ENCODE measurements at places on chromosomes 5 and 9.

DNA sequence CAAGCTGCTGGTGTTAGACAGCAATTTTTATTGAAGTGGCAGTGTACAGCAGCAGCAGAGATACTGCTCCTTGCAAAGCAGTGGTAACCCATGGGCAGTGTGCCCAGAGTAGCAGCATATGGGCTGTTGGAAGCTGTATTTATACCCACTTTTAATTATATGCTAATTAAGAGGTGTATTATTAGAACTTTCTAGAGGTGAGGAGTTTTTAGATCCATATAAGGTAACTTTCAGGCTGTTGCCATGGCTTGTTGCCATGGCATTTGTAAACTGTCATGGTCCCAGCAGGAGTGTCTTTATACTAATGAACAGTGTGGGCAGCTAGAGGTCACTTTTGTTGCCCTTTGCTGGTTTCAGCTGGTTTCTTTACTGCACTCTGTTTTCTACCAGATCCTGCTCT, 3.7 kb upstream of the PJA2 start:
- peak; percentile 8 for DNase-seq

- DNase-seq = no peak
Observed at GRCh38 chr5:81230416-81230815, 2.7 kb upstream of the CKMT2 start.

DNA sequence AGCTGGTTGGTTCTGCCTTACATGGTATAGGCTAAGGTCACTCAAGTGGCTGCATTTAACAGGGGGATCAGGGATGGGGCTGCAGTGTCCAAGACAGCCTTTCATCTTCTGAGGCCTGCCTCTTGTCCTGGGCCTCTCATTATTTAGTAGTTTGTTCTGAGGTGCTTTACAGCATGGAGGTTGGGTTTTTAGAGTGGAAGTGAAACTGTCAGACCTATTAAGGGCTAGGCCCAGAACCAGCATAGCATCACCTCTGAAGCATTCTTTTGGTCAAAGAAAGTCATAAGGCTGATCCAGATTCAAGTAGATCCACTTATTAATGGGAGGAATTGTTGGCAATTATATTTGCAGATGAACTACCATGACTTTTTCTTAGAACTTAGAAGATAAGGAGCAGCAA, 146.0 kb upstream of the NMUR2 start:
- DNase-seq = no peak

GRCh38 chr5:73272351-73272750, 99.4 kb downstream of the TMEM174 start:
- no peak for DNase-seq

GRCh38 chr5:103741984-103742383, 179.4 kb upstream of the NUDT12 start:
- no peak for DNase-seq

DNA sequence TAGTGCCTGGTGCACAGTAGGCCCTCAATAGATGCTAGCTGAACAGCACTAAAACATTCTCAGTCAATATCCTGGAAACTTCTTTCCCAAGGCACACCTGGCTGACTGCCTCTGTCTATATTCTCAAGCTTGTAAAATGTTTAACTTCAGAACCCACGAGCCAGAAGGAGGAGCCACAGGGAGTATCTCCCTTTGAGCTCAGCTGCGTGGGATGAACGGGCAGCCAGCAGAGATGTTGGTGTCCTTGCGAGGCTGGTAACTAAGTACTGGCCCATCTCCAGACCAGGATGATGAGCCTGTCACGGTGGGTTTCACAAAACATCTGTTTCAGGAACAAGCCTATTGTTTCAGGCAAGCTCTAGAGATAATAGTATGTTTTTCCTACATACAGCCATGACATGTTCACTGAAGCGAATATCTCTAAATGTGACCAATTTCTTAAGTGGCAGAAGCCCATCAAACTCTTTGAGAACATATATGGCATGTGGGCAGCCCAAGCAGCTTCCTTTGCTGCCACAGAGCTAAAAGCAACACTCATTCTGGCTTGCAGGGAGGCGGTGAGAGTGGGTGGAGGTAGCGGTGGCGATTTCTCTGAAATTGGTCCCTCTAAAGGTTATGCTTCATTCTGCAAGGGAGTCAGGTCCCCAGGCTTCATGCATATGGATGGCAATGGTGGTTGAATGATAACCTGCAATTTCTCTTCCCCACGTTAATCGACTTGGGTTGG, 206.2 kb downstream of the TTLL11 start:
- no peak for DNase-seq

DNA sequence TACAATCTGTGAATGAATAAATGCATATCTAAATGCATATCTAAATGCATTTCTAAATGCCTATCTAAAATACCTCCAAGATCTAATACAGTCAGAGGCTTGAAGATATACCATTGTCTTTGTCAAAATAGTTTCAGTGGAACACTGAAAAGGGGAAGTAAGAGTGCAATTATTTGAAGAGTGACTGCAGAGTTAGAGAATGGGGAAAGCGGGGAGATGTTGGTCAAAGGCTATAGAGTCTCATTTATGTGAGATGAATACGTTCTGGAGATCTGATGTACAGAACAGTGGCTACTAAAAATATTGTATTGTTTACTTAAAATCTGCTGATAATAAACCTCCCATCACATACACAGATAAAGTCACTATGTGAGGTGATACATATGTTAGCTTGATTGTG, 1126.2 kb upstream of the CDH9 start:
- no peak for DNase-seq

- DNase-seq = no peak
Observed at GRCh38 chr5:77771452-77771851, 4.7 kb downstream of the TBCA start.

GRCh38 chr5:77390795-77391194, 101.3 kb downstream of the WDR41 start:
- no peak for DNase-seq

DNA sequence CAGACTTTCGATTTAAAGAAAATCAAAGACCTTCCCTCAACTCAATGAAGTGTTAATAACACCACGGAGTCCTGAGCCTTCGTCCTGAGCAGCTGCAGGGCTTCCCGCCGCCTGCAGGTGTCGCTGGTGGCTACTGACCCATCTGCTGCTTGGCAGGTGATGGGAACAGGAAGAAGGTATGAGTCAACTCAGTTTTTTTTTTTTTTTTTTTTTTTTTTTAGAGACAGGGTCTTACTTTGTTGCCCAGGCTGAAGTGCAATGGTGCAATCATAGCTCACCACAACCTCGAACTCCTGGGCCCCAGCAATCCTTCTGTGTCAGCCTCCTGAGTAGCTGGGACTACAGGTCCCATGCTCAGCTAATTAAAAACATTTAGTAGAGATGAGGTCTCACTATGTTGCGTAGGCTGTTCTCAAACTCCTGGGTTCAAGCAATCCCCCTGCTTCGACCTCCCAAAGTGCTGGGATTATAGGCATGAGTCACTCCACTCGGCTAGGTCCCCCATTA, 185.7 kb upstream of the IL12B start:
- no peak for DNase-seq

- no peak for DNase-seq
Observed at GRCh38 chr5:160506006-160507004, 84.7 kb downstream of the PTTG1 start.

DNA sequence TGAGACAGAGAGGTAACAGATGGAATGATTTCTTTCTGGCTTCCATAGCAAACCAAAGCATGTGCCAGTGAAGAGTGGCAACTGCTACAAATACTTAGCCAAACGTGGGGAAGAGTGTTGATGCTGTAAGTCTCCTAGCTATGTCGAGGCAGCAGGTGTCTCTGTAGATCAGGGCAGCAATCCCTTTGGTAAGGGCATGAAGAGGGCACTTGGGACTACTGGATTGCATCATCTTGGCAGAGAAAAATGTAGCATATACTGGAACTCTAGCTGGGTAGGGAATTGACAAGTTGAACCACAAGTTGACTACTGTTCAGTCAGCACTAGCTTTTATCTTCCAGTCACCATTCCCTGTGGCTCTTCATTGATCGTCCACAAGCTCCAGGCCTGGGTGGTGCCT, 75.8 kb downstream of the GHR start:
- no peak for DNase-seq

- DNase-seq = no peak
Observed at GRCh38 chr9:91422758-91423711, 597 bp downstream of the NFIL3 start.

- DNase-seq = no peak
Observed at GRCh38 chr5:143691287-143691944, 120.5 kb upstream of the HMHB1 start.
